Adrenal gland (tissue), 19 donors: ENCODE measurements at places on chromosomes 13 and 19. TPM values are rescaled to one million over a fixed set of nuclear protein-coding genes. Genes with fewer than 3 reads are reported as not detected.

- no peaks in the 10 kb centered on the region for H3K4me1 ChIP-seq
- H3K27ac ChIP-seq, result no peak overlapping the region
- DNase-seq, result no peak
- no peaks in the 10 kb centered on the region for H3K27me3 ChIP-seq
Observed at GRCh38 chr13:55999709-56000108, 1141.0 kb upstream of the PRR20A start.

GRCh38 chr13:44805585-44805984 lies 183.7 kb downstream of the NUFIP1 start:
- H3K36me3 ChIP-seq, result no peaks in the 10 kb centered on the region
- no peak overlapping the region for H3K27ac ChIP-seq
- no peaks in the 10 kb centered on the region for H3K27me3 ChIP-seq
- no peak for DNase-seq

GRCh38 chr19:45255611-45256157 lies 4.6 kb downstream of the MARK4 start:
- no peaks in the 10 kb centered on the region for H3K36me3 ChIP-seq
- no peak overlapping the region for H3K4me3 ChIP-seq
- H3K27ac ChIP-seq, result no peak overlapping the region
- H3K4me1 ChIP-seq, result peaks cover 25% of the 10 kb centered on the region
- no peaks in the 10 kb centered on the region for H3K27me3 ChIP-seq

DNA sequence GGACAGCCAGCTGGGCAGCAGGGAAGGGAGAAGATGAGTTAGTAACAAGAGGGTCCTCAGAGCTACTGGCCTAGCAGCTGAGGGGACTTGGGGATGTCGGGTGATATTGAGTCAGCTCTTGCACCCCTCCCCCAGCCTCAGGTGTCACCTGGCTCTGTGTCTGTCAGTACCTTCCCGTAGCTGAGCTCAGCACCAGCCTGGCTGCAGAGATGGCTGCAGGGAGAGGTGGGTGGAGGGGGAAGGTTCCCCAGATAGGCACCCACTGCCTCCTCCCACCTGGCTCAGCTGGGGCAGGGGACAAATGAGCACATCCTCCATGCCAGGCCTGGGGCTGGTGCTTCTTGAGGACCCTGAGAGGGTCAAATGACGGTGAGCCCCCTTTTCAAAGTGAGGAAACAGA lies 6.8 kb upstream of the KPTN start:
- no peak for DNase-seq
- no peak overlapping the region for H3K4me3 ChIP-seq
- no peaks in the 10 kb centered on the region for H3K27me3 ChIP-seq
- no peak overlapping the region for H3K27ac ChIP-seq
- H3K4me1 ChIP-seq, result no peaks in the 10 kb centered on the region

GRCh38 chr19:33350538-33351309 lies 22.8 kb upstream of the CEBPG start:
- no peak for DNase-seq
- no peaks in the 10 kb centered on the region for H3K36me3 ChIP-seq
- H3K27me3 ChIP-seq, result no peaks in the 10 kb centered on the region
- H3K4me1 ChIP-seq, result no peaks in the 10 kb centered on the region
- no peak overlapping the region for H3K27ac ChIP-seq

GRCh38 chr13:73913079-73913740 lies 221.0 kb downstream of the KLF12 start:
- no peaks in the 10 kb centered on the region for H3K27me3 ChIP-seq
- H3K4me3 ChIP-seq, result no peak overlapping the region
- no peak for DNase-seq
- H3K36me3 ChIP-seq, result no peaks in the 10 kb centered on the region
- H3K4me1 ChIP-seq, result no peaks in the 10 kb centered on the region

DNA sequence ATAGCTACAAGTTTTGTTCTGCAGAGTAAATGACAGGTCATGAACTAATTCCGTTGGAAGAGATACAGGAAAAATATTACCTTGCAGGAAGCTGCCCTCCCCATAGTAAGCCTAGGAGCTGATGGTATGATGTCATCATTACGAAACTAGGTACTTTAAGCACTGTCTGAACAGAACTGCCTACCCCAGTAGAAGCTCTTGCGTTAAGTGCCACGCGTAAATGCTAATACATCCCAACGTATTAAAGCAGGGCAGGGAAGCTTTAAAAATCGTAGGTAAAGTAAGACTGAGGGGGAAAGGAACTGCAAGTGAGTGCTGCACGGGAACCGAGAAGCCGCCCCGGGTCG lies 572 bp downstream of the UGGT2 start:
- no peaks in the 10 kb centered on the region for H3K36me3 ChIP-seq
- H3K4me1 ChIP-seq, result peaks cover 11% of the 10 kb centered on the region
- no peak for DNase-seq
- H3K27me3 ChIP-seq, result no peaks in the 10 kb centered on the region

- no peaks in the 10 kb centered on the region for H3K27me3 ChIP-seq
- H3K27ac ChIP-seq, result peak overlapping the region; percentile 74
- H3K4me1 ChIP-seq, result peaks cover 8% of the 10 kb centered on the region
- peak; percentile 62 for DNase-seq
- H3K36me3 ChIP-seq, result no peaks in the 10 kb centered on the region
Observed at GRCh38 chr19:12364391-12365235, 870 bp downstream of the ZNF442 start.

DNA sequence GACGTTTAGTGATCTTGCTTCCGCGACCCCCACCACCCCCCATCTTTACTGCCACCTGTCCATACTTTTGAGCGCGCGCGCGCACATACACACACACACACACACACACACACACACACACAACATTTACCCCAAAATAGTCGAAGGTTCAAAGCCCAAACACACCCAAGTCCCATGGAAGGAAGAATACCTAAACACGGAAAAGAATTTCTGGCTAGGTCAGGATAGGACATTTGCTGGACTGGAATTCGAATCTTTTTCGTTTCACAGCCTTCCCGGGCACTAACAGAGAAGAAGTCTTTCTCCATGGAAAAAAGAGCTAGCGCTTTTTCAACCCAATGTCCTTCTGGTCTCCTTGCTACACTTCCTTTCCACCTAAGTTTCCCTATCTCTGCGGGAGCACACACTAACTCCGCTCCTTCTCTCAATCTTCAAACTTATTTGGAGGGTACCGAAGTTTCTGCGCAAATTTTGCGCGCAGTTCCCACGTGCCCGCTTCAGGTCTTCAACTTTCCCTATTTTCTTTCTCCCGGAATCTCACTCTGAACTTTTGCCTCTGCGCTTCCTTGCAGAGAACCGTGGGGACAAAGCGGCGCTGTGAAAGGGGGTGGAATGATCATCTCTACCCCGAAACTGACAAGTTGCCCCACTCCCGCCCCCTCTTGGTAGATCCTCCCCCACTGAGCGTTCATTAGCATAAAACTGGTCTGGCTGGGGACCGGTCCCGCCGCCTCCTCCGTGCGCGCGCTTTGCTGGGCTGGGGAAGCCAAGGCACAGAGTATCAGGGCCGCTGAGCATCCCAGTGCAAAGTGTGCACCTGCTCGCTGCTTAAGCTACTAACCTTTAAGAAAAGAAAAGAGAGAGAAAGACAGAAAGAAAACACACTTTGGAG lies 2.7 kb downstream of the DACH1 start:
- peaks cover 9% of the 10 kb centered on the region for H3K27me3 ChIP-seq
- peak overlapping the region; percentile 76 for H3K27ac ChIP-seq
- peak; percentile 57 for DNase-seq
- H3K4me3 ChIP-seq, result peak overlapping the region; percentile 90

GRCh38 chr19:48043675-48044258 lies at the start of gene CABP5:
Gene CABP5 (minus strand): TSS chr19:48044079. CDS start chr19:48043922, 157 bp downstream.
- H3K36me3 ChIP-seq, result no peaks in the 10 kb centered on the region
- no peak within 1 kb of the TSS for H3K4me3 ChIP-seq
- DNase-seq, result no peak
- no peak within 1 kb of the TSS for H3K27ac ChIP-seq
- H3K4me1 ChIP-seq, result no peaks in the 10 kb centered on the region

DNA sequence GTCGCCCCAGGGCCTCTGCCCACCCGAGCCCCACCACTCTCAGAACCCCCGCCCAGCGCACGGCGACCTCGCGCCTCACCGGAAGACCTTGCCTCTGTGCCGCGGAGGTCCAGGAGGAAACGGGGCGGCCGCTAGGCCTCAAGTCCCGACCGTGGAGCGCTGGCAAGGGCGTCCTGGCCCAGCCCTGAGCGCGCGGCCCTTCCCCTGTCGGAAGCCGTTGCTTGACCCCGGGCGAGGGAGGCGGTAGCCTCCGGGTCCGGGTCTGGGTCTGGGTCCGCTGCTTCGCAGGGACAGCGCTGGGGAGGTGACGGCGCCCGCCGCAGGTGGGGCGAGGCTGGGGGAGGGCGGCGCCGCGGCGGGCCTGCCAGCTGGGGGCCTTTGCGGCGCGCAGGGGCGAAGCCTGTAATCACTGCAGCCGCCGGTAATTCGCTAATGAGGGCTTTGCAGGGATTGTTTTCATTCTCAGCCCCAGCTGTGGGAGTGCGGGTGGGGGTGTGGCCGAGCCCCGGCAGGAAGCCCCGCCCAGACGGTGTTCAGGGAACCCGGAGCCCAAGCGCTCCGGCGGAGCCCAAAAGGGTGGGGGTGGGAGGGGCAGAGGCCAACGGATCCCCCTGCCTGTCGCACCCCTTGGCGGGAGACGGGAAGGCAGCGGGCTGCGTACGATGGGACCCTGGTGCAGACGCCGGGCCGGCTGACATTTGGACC lies 8.6 kb downstream of the C19orf25 start:
- no peaks in the 10 kb centered on the region for H3K36me3 ChIP-seq
- peaks cover 51% of the 10 kb centered on the region for H3K4me1 ChIP-seq
- H3K27me3 ChIP-seq, result peaks cover 77% of the 10 kb centered on the region
- no peak overlapping the region for H3K27ac ChIP-seq
- no peak for DNase-seq

DNA sequence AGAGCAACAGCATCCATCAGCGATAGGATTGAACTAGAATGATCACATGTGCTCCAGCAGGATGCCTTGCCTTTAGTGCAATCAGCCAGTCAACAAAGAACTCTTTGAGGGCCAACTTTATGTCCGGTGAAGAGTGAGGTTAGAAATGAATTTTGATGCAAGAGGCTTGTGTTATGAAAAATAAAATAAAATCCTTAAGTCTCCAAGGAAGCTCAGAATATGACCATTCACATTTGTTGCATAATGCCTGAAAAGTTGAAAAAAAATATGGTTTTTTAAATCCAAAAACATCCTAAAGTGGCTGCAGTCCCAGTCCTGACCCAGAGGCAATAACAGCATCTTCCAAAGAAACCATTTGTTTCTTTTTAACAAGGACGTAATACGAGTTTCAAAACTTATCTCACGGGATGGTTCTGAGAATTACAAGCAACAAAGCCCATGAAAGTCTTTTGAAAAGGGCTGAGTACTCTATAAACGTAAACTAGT lies 61.3 kb downstream of the DCLK1 start:
- no peaks in the 10 kb centered on the region for H3K36me3 ChIP-seq
- peak overlapping the region; percentile 7 for H3K27ac ChIP-seq
- DNase-seq, result no peak
- no peak overlapping the region for H3K4me3 ChIP-seq

DNA sequence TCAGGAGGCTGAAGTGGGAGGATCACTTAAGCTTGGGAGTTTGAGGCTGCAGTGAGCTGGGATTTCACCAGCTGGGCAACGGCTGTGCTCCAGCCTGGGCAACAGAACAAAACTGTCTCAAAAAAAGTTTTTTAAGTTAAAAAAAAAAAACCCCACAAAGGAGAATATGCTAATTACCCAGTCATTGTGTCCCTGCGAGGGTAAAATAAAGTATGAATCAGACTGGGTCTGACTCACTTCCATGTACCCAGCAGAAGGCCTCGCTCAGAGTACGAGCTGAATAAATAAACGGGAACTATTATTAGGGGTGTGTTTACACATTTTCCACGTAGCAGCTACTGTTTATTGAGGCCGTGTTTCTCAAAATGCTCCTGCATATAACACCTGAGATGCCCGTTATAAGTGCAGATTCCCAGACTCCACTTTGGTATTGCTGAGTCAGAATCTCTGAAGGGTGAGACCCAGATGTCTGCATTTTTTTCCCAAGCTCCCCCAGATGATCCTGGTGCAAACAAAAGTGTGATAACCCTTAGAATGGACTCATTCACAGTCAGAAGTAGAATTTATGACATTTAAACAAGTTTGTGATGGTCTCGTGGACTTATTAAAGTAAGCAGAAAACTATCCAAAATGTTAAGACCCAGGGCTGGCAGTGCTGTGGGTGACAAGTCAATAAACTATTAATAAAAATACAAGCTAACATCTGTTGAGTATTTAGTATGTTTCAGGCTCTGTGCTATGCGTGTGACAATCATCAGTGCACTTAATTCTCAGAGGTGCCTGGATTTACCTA lies 28.2 kb downstream of the KCNC3 start:
- H3K27me3 ChIP-seq, result no peaks in the 10 kb centered on the region
- H3K4me1 ChIP-seq, result no peaks in the 10 kb centered on the region
- H3K4me3 ChIP-seq, result no peak overlapping the region
- H3K27ac ChIP-seq, result no peak overlapping the region
- no peak for DNase-seq
- H3K36me3 ChIP-seq, result no peaks in the 10 kb centered on the region

- H3K27ac ChIP-seq, result no peak overlapping the region
- no peaks in the 10 kb centered on the region for H3K4me1 ChIP-seq
- peaks cover 4% of the 10 kb centered on the region for H3K36me3 ChIP-seq
- no peak overlapping the region for H3K4me3 ChIP-seq
- DNase-seq, result no peak
- H3K27me3 ChIP-seq, result no peaks in the 10 kb centered on the region
Observed at GRCh38 chr19:14748601-14749000, 29.8 kb downstream of the ADGRE2 start.

GRCh38 chr13:49580980-49581680 lies 4.2 kb downstream of the RCBTB1 start:
- H3K27ac ChIP-seq, result no peak overlapping the region
- no peak for DNase-seq

- H3K27ac ChIP-seq, result no peak overlapping the region
- no peaks in the 10 kb centered on the region for H3K36me3 ChIP-seq
- peaks cover 16% of the 10 kb centered on the region for H3K4me1 ChIP-seq
- H3K27me3 ChIP-seq, result no peaks in the 10 kb centered on the region
- H3K4me3 ChIP-seq, result no peak overlapping the region
- no peak for DNase-seq
Observed at GRCh38 chr13:97974773-97975172, 21.3 kb downstream of the IPO5 start.

DNA sequence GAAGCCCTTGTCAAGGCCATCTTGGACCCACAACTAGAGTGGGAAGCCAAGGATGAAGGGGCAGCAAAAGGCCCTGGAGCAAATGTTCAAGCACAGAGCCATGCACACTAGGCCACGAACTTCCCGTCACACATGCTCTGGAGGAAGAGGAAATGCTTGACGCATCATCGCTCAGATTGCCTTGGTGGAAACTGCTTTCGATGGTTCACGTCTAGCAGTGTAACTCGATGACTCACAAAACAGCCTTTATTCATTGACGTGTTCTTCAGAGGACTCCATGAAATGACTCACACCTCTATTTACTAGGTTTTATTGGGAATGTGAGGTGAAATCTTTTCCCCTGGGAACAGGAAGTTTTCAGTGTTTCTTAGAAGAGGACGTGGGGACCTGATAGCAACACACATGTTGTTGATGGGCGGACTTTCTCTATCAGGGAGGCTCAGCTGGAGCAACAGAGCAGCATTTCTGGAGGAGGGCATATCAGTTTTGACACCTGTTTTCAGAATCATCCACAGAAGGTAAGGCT lies 79.8 kb upstream of the FLT1 start:
- H3K4me1 ChIP-seq, result no peaks in the 10 kb centered on the region
- H3K4me3 ChIP-seq, result no peak overlapping the region
- no peak overlapping the region for H3K27ac ChIP-seq
- no peaks in the 10 kb centered on the region for H3K27me3 ChIP-seq

RDH13 gene
- total RNA-seq, result 13.1 TPM

ZNF225 gene
- 7.8 TPM for total RNA-seq

ANKLE1 gene
- total RNA-seq, result 0.42 TPM

DACH1 gene
- 5.9 TPM for total RNA-seq

SHISA2 gene
- not detected for total RNA-seq

PTPRH gene
- 71.2 TPM for total RNA-seq

ERICH6B gene
- total RNA-seq, result 0.06 TPM

FFAR2 gene
- total RNA-seq, result not detected

TPTE2 gene
- not detected for total RNA-seq

RETN gene
- total RNA-seq, result not detected

UBE2L5 gene
- not detected for total RNA-seq

GRIK5 gene
- total RNA-seq, result 6.2 TPM
